EH (cell line): ENCODE measurements at places on chromosomes 1 and 21.

DNA sequence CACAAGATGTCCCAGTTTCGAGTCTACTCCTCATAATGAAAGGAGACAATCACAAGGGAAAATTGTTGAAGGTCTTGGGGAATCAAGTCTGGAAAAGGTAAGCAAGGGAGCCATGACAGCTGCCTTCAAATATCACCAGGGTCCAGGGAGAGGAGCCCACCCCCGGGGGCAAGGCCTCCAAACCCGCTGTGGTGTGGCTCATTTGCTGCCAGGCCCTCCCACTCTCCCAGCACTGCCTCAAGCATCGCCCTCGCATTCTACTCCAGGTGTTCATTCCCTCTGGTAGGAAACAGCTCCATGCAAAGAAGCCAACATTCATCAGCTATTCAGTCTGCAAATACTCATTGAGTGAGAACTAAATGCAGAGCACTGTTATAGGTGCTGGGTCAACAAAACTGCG lies 8.6 kb downstream of the S100A9 start:
- no peak for DNase-seq

DNA sequence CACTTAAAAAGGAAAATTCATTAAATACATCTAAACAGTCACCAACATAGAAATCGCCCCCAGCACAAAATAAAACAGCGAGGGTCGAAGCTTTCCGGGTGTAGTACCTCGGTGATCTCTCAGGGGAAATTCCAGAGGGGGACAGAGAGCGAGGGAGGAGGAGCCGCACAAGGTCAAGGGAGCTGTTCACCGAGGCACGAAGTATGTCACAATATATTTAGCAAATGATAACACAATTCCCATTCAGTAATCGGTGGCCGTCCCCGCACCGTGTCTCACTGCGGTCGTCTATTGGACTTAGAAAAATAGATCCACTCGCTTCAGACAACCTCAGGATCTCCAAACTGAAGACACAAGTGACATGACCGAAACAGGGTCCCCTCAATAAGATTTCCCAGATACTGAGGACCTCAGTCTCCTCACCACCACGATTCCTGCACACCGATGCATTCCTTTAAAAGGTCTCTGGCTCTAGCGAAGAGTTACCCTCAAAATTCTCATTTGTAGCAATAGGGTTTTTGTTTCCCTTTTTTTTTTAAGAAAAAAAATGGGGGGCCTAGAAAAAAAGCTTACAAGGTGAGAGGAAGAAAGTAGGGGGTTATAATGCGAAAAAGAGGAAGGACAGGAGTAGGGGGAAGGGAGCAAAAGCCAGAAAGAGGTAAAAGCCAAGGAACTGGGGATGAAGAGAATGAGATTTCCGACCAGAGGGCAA lies 1.1 kb downstream of the LPGAT1 start:
- DNase-seq, result peak; percentile 59

DNA sequence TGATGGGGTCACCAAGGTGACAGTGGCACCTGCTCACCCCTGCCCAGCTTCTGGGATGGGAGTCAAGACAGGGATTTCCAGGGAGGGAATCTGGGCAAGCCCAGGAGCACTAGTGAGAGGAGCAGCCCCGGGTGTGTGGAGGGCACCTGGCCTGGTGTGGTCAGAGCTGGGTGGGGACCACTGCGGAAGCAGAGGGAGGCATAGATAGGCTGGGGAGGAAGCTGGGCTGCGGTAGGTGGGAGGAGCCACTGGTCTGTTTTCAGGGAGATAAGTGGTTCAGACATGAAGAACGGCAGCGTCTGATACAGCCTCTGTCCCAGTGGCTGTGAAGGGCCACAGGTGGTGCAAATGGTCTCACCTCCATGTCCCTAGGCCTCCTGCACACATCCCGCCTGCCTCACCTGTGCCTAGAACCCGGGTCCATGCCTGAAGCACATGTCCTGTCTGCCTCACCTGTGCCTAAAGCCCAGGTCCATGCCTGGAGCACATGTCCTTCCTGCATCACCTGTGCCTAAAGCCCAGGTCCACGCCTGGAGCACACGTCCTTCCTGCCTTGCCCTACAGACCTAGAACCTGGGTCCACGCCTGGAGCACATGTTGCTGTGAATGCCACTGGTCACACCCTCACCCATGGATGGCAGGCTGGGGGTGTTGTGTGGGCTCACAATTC lies 325.9 kb upstream of the AJAP1 start:
- DNase-seq, result no peak

- DNase-seq, result no peak
These were observed 11.4 kb downstream of the FLG2 start for GRCh38 chr1:152348447-152348846.

DNA sequence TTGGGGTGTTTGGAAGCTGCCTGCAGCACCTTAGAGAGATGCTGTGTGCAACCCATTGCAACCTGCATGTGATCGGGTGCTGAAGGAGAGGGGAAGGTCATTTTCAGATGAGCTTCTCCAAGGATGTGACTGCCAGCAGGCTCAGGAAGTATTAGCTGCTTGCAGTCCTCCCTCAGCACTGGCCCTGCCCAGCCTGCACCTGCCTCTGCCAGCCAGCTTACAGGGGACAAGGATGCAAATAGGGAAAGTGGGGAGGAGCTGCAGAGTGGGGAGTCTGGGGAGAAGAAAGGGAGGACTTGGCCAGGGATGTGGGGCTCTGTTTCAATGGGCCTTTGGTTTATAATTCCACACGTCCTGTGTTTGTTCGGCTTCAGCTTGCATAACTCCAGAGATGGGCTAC lies 254.5 kb downstream of the RRAGC start:
- DNase-seq, result no peak

- peak; percentile 80 for DNase-seq
These were observed 76.4 kb downstream of the FHAD1 start for GRCh38 chr1:15323351-15323988.

- DNase-seq, result peak; percentile 81
These were observed 53.8 kb downstream of the PLPP3 start for GRCh38 chr1:56525489-56526041.

DNA sequence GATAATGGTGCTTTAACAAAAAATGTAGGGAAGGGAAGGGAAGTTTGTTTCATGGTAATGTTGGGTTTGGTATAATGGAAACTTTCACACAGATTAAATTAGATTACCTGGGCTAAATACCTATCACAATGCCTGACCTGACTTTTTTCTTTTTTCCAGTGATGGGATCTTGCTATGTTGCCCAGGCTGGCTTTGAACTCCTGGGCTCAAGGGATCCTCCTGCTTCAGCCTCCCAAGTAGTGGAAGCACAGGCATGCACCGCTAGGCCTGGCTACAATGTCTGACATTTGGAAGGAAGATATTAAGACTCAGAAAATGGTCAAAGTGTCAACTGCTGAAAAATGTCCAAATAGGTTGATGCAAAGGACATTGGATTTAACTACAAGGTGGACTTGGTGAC lies 67.4 kb downstream of the KCNK1 start:
- DNase-seq, result no peak

DNA sequence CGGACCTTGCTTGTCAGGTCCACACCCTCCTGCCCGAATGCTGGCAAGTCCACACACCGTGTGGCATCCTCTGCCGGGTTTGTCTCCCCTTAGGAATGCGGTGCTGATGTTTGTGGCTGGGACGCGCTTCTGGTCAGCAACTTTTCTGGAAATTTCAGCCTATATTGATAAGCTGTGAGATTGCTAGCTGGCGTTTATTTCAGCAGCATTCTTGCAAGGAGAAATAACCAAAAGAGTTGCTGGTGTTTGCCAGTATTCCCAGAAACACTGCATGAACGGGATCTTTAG lies 601 bp downstream of the CEPT1 start:
- peak; percentile 74 for DNase-seq

GRCh38 chr1:23588749-23589548 lies 29.6 kb upstream of the ID3 start:
- DNase-seq, result peak; percentile 47

GRCh38 chr1:15170071-15170470 lies 16.5 kb downstream of the TMEM51 start:
- DNase-seq, result no peak

GRCh38 chr1:239505094-239505493 lies 118.7 kb downstream of the CHRM3 start:
- no peak for DNase-seq

DNA sequence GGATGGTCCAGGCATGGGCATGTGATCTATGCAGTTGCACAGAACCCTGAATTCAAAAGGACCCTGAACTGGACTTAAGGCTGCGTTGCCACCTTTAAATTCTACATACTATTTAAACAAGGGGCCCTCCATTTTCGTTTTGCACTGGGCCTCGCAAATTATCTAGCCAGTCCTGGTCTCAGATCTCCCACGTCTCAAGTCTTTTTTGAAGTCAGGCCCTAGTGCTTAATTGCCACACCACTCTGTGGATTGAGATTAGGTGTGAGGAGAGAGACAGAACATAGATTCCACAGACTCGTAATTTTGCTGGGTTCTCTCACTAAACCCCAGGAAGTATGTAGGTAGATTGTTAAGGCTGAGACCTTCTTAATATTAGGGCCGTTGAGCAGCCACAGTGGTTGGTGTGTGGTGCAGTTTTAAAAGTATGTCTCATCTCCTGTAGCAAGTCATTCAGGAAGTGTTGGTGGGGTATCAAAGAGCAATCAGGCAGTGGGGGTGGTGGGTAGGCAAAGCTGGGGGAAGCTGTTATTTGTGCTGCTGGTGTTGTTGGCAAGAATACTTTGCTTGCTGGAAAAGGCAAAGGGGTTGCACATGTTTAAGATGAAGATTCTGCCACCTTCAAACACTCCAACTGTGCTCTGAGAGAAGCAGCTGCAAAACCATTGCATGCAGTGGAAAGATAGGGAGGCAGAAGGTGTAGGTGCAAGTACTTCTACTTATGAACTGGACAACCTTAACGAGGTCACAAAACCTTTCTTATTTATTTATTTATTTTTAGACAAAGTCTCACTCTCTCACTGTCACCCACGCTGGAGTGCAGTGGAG lies 11.2 kb downstream of the CD84 start:
- DNase-seq, result no peak

- peak; percentile 98 for DNase-seq
These were observed 11.6 kb upstream of the KCNJ15 start for GRCh38 chr21:38244885-38245869.

DNA sequence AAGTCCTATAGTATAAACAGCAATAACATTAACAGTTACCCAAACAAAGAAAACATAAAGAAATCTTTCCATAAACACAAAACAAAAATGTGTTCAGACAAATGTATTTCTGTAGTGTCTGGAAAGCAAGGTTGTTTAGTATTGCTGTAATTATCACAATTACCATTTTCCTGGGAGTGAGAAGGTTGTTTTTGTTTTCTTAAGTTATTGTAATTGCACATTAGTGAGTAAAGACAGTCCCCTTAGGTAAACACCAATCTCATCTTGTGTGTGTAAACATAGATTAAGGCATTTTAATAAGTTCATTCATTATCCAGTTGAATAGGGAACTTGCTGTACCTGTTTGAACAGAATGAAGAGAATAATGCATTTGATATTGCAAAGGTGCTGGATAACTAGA lies 356.9 kb upstream of the ADGRL4 start:
- DNase-seq, result no peak

DNA sequence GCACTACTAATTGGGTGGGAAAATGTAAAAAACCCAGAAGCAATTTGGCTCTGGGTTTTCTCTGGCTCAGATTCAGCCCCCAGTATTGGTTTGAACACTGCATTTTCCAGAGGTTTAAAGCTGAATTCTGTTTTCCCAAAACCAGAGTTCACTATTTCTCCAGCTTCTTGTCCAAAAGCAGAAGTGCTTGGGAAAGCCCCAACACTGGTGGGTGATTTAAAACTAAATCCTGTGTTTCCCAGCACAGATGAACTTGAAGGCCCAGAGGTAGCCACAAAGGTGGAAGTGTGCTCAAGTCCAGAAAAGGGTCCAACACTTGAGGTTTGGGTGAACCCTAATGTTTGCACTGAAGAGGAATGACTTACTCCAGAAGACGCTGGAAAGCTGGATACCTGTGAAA lies 678 bp downstream of the MCM3AP start:
- DNase-seq, result no peak

DNA sequence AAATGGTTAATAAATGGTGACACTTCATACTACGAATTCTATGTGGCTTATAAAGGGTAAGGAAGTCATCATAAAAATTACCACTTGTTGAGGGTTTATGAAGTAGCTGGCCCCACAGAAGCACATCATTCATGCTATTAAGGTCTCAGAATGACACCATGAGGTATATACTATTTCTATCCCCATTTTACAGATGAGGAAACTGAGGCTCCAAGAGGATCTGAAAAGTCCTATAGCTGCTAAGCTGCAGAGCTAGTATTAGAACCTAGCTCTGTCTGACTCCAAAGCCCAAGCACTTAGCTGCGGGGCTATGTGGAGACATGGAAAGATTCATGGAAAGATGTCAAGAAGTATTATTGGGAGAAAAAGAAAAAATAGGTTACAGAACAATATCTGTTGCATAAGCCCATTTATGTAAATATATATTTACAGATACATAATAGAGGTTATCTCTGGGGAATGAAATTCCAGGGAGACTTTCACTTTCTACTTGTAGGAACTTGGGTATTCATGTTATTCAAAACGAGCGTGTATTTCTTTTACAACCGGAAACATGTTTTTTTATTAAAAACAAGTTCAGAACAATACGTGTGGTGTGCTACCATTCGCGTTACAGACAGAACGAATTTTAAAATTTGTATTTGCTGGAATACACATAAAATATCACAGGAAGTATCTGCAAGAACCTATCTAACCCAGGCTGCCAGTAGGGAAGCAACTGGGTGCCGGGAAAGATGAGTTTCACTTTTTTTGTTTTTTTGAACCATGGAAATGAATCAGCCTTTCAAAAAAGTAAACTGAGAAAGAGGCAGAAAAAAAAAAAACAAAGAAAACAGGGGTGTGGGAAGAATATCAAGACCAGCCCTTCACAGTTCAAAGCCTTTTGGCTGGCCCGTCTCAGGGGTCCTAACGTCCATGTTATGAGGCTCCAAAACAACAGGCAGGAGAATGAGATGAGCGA lies 13.4 kb downstream of the SPOCD1 start:
- peak; percentile 47 for DNase-seq

DNA sequence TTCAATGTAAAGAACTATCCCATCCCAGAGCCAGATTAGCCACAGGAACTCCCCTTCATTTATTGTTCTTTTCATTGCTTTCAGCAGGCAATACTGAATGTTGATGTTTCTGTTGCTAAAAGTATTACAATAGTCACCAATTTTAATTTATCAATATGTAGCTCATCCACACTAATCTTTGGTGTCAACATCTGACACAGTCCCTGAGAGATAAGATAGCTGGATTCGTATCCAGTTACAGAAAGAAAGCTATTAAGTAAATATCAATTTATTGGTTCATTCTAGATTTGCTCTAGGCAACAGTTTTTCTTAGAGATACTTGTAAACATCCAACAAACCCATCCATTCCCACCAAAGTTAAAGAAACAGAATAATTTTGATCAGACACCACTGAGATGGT lies 4.7 kb downstream of the ADSS2 start:
- no peak for DNase-seq

DNA sequence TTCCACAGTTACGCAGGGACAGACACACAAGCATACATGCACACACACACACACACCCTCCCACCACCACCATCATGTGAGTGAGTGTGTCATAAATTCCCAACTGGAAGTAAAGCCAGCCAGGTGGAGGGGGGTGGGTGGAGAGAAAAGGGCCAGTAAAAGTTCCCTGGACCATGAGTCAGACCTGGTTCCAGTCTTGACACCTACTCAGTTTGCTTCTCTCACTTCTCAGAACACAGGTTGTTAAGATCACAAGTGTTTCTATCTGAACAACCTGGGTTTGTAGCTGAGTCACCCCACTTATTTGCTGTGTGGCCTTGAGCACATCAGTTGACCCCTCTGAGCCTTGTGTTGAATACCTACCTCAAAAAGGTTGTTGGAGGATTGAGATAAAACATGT lies 9.6 kb downstream of the EPHA10 start:
- DNase-seq, result no peak
